ENCODE measurements at places on chromosomes 7 and 10. TPM values are rescaled to one million over a fixed set of nuclear protein-coding genes. Genes with fewer than 3 reads are reported as not detected.

NEUROG3 gene
- total RNA-seq = not detected

DNA sequence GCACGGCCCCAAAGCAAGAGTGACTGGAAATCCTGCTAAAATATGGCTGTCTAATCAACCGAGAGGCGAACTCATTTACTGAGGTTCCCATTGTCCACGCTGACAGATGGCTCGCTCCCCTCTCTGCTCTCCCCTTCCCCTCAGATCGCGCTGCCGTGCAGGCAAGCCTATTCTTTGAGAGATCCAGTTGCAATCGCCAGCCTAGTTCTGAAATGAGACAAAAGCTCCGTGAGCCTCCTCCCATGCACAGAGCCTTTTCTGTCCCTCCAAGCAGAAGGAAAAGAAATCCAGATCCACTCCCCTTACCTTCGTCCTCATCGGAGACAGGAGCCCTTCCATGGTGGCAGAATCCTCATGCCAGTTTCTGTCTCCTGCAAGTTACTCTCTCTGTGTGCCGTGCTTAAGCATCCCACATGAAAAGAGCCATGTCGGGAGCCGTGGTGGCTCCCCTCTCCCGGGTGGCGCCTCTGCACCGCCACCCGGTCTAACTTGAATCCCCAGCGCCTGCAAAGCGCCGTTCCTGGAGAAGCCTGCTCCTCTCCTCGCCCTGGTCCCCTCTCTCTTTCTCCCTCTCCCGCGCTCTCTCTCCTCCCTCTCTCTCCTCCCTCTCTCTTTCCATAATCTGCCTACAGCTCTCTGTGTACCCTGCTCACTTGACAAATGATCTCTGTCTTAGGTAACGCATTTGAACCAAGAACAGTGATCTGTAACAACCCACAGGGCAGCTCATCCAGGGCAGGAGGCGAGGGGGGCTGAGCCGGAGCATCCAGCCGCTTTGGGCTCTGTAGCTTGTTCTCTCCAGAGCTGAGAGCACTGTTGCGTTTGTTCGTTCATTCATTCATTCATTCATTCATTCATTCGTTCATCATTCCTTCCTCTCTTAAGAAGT is 156.8 kb downstream of the FRMD4A start:
- peak; percentile 56 for DNase-seq

DNA sequence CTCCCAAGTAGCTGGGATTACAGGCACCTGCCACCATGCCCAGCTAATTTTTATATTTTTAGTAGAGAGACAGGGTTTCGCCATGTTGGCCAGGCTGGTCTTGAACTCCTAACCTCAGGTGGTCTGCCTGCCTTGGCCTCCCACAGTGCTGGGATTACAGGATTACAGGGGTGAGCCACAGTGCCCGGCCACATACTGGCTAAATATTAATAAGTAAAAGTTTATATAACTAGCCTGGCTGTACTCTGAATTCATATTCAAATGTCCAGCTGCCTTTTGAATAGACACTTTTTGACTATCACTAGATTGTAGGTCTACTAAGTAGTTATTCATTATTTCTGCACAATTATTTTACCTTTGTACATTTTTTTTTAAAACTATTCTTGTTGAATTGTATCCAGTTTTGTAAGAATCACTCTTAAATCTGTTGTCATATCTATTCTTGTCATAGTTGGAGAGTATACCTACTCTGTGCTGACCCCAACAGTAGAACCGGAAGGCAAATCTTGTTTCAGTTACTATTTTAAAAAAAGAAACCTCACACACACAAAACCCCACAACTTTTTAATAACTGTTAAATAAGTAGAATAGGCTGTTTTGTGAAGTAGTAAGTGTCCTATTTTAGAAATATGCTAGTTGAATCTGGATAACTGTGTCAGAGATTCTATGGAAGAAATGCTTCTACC is 29.6 kb downstream of the MINPP1 start:
- DNase-seq = no peak

GRCh38 chr7:81449105-81449504 is 320.7 kb downstream of the HGF start:
- DNase-seq = no peak

UCMA gene
- not detected for total RNA-seq

DNA sequence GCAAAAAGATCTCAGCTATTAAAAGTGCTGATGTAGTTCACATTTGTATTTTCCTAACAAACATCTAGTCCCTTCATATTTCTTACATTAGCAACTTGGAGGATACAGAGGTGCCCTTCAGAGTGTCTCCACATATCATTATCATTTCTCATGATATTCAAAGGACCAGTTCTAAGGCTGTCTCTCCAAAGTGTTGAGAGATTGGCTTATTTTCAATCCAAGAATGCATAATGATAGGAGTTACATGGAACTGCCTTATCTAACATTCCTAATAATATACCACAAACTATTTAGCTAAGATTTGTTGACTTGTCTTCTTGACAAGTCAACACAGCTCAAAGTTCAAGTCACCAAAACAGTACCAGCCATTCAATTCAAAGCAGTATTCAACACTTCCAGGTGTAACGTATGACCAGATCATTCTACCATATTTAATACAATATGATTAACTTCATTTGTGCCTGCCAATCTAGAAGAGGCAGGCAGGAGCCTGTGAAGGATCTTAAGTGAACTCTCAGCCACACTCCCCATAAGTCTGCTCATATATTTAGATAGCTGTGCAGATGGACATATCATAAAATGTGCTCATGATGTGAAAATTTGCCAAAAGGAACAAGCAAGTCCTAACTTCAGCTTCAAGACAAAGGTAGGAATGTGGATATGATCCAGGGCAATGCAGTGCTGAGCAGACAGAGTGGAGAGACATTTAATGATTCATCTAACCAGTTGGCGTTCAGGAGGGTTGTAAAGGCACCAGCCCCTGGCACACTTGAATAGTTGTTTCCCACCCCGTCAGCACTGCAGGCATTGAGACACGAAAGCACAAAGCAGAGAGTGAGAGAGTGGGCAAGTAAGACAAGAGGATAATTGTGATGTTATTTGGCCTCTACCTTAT is 108.3 kb downstream of the MTERF1 start:
- DNase-seq = no peak

MUC12 gene
- 5.6 TPM for total RNA-seq

TET1 gene
- total RNA-seq = 6.1 TPM

ACTR3C gene
- total RNA-seq = 18.1 TPM

- no peak for DNase-seq
Measured at GRCh38 chr10:31129880-31130405, 98.3 kb upstream of the ZNF438 start.
